Ecto neural progenitor cell (in vitro differentiated cells): ENCODE measurements at places on chromosomes 3 and 15.

DNA sequence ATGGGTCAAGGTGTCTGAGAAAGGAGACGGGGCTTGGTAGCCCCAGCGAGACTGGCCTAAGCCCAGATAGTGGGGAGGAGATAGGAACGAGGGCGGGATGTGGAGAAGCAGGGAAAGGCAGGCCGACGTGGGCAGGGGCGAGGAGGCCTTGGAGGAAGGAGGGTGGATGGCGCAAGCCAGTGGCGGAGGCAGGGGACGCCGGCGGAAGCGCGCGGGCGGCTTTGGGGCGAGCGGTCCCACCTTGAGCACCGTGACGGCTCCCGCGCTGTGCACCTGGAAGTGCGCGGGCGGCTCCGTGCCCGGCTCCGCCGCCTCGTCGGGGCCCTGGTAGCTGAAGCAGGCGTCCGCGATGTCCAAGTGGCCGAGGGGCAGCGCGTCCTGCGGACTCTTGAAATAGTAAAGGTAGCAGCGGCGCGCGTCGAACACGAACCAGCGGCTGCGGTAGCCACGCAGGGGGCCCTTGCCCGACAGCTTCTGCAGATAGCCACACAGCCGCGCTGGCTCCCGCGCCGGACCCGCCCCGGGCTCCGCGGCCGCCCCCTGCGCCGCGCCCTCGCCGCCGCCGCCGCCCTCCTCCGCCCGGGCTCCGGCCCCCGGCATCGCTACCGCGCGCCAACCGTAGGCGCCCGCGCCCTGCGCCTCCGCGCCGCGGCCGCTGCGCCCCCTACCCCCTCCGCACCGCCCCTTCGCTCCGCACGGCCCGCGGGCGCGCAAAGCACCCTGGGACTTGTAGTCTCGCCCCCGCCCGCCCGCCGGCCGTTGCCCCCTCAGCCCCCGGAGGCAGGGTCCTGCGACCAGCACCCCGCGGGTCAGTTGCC is at the start of gene TBC1D2B:
Gene TBC1D2B, minus strand, starts transcription at position 659 of the 818 bp plus-strand sequence. Its CDS starts 59 bp downstream, at position 600.
- DNase-seq, result peak; percentile 82

- no peak for DNase-seq
Measured at GRCh38 chr3:106302451-106303221, 433.8 kb upstream of the CBLB start.

GRCh38 chr15:66893294-66893693 is 172.1 kb upstream of the SMAD3 start:
- peak; percentile 9 for DNase-seq

- no peak for DNase-seq
Measured at GRCh38 chr3:159616234-159616825, 372.3 kb upstream of the IL12A start.

DNA sequence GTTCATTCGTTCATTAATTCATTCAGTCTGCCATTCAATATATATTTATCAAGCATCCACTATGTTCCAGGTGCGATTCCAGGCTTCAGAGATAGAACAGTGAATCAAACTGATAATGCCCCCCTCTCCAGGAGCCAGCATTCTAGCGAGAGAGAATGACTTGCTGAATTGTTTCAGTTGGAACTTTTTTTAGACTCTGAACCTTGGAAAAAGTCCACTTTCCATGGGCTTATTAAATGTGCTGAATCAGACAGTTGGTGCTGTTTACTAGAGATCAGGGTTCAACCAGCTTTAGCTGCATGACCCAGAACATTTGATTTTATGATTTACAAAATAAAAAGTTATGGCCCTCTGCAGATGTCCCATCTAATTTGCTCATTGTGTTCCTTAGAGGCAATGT is 213.2 kb downstream of the THSD4 start:
- no peak for DNase-seq

DNA sequence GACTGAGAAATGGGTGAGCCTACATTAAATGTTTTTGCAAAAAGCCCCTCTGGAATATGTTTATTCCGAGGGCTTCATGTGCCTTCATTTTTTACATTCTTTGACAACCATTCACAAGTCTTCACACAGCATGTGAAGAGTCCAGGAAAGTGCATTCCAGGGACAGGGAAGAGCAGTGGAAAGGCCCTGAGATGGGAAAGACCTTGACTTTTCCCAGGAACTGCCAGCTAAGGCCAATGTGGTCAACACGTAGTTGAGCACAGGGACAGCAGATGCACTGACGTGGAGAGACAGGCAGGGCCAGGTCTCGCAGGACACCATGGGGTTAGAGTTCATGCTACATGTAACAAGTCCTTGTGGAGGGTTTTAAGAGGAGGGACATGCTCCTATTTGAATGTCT is 21.7 kb downstream of the SSR3 start:
- DNase-seq, result no peak

DNA sequence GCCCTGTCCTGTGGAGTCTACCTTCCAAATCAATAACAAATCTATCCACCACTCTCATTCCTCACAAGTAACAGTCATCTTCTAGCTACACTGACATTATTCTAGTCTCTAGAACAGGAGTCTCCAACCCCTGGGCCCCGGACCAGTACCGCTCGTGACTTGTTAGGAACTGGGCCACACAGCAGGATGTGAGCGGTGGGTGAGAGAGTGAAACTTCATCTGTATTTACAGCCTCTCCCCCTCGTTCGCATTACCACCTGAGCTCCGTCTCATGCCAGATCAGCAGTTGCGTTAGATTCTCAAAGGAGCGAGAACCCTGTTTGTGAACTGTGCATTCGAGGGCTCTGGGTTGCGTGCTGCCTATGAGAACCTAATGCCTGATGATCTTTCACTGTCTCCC is 31.9 kb downstream of the ROBO2 start:
- no peak for DNase-seq

DNA sequence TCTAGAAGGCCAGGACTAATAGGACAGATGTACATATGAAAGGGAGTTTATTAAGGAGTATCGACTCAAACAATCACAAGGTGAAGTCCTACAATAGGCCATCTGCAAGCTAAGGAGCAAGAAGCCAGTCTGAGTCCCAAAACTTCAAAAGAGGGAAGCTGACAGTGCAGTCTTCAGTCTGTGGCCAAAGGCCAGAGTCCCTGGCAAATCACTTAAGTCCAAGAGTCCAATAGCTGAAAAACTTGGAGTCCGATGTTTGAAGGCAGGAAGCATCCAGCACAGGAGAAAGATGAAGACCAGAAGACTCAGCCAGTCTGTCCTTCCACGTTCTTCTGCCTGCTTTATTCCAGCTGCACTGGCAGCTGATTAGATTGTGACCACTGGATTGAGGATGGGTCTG is 11.1 kb upstream of the CELF6 start:
- DNase-seq, result no peak

GRCh38 chr3:102510663-102511062 is 75.8 kb downstream of the ZPLD1 start:
- no peak for DNase-seq

- DNase-seq, result no peak
Measured at GRCh38 chr3:183264268-183264667, 11.2 kb downstream of the B3GNT5 start.

DNA sequence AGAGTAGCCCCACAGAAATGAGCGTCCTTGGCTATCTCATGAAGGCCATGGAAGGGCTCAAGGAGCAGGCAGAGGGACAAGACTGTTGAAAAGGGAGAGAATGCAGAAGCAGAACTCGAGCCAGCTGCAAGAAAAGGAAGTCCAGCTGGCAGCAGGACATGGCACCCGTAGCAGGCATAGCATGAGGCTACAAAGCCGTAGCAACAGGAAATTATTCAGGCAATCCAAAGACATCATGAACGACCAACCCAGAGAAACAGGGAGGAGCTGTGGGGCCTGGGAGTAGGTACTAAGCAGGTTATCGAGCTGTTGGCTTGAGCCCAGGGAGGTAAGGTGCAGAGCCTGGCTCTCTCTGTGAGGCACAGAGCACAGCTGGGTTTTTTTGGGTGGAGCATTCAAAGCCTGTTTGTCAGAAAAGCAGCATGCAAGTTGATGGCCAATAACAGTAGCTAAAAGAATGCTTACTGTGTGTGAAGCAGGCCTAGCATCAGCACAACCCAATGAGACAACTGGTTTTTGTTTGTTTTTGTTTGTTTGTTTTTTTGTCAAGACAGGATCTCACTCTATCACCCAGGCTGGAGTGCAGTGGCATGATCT is 144.0 kb upstream of the SMAD3 start:
- no peak for DNase-seq

DNA sequence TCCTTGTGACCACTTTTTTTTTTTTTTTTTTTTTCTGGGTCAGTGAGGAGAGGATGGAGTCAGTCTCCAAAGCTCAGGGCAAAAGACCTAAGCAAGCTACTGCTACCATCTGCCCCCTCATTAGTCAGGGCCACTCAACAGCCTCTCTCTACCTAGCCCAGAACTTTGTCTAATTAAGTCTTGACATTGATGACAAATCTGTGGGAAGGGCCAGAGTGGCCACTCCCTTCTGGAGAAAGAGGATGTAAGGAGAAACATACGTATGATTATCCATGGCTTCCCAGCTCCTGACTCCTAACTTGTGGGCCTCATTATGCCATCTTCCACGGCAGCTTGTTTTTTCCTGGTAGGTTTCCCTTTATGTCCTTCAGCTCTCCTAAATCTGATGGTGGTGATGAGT is 37.9 kb downstream of the NR1I2 start:
- DNase-seq, result no peak

- DNase-seq, result no peak
Measured at GRCh38 chr3:105174017-105174615, 192.6 kb upstream of the ALCAM start.

DNA sequence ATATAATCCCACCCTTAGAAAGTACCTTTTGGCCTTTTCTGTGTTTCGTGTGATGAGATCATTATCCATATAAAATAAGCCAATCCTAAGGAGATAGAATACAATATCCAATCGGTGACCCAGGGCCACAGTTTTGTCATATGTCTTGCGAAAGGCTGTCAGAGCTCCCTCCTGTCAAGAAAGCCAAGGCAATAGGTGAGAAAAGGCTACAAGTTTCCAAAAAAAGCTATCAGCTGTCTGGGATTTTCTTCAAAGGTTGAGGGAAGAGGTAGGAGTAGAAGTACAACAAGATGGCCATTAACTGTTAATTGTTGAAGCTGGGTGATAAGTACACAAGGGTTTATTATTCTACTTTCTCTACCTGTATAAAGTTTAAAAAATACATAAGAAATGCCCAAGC is 4.0 kb downstream of the PSMD6 start:
- DNase-seq, result no peak

GRCh38 chr15:70859998-70860397 is 6.0 kb upstream of the LARP6 start:
- no peak for DNase-seq

GRCh38 chr15:89803941-89804800 is 10.5 kb downstream of the ANPEP start:
- DNase-seq, result peak; percentile 41

DNA sequence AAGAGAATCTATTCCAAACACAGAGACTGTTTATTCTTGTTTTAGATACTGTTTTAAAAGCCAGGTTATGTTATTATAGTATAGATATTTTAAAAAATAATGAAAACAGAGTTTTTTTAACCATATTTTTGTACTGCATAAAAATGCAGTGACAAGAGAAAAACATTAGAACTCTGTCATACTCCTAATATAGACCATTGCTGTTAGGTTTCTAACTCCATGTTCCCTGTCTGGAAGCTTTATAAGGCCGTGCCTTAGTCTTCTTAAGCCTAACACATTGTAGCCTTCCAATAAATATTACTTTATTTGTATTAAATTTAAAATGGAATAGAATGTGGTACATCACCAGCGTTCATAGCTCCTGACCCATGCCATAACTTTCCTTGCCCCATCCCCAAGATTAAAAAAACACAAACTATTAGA is 53.2 kb downstream of the MBNL1 start:
- no peak for DNase-seq

- no peak for DNase-seq
Measured at GRCh38 chr15:89780601-89781000, 4.5 kb downstream of the MESP2 start.

- DNase-seq, result peak; percentile 69
Measured at GRCh38 chr15:80989081-80989517, 520 bp downstream of the MESD start.

- DNase-seq, result peak; percentile 89
Measured at GRCh38 chr3:32569540-32570420, 878 bp downstream of the DYNC1LI1 start.

DNA sequence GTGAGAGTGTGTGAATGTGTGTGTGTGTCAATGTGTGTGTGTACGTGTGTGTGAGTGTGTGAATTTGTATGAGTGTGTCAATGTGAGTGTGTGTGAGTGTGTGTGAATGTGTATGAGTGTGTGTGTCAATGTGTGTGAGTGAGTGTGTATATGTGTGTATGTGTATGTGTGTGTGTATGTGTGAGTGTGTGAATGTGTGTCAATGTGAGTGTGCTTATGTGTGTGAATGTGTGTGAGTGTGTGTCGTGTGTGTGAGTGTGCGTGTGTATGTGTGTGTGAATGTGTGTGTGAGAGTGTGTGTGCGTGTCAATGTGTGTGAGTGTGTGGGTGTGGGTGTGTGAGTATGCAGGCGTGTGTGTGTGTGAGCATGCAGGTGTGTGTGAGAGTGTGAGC is 93.5 kb upstream of the ALDH1A3 start:
- peak; percentile 25 for DNase-seq

DNA sequence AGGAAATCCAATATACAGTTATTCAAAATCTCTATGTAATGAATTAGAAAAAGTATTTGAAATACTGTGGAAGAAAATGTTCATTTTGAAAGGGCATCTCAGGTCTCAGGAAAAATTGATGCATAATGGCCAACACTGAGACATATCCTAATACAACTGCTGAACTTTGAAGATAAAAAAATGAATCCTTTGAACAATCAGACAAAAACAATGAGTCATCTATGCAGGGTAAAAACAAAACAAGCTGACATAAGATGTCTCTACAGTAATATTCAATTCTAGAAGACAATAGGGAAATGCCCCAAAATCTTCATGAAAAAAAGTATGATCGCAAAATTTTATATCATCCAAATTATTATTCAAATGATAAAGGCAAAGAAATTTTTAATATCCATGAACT is 34.0 kb upstream of the ZNF280D start:
- no peak for DNase-seq

GRCh38 chr3:149487598-149488197 is 13.2 kb downstream of the TM4SF4 start:
- DNase-seq, result no peak

GRCh38 chr3:14872706-14873105 is 53.9 kb downstream of the FGD5 start:
- DNase-seq, result no peak

DNA sequence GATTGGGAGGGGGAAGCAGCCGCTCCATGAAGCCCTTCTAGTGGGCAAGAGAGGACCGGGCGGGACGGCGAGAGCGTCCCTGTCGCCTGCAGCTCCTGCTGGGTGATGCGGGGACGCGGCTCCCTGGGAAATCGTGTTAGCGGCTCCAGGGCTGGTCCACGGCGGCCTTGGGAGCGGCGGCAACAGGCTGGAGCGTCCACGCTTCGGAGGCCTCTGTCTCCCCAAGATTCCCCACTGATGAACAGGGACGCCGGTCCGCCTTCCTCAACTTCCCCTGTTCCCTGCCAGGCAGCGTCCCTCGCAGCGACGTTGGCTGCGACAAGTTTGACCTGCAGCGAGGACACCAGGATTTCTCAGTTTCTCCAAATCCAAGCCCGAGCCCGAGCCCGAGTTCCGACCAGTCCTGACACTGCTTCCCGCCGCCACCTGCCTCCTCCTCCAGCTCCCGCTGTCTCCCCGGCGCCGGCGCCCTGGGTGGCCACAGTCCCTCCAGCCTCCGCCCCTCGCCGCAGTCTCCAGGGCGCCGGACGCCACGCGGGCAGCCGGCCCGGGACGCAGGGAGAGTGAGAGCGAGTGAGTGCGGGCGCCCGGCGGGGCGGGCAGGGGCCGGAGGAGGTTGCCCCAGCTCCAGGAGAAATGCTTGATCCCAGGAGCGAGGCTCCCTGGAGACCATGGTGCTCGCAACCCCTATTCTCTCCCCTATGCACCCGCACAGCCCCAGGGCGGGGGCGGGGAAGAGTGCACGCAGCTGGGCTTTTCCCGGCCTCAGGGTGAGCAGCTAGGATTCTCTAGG is 78.1 kb upstream of the RNF7 start:
- DNase-seq, result peak; percentile 80
